ENCODE measurements at places on chromosomes 6 and 20.

DNA sequence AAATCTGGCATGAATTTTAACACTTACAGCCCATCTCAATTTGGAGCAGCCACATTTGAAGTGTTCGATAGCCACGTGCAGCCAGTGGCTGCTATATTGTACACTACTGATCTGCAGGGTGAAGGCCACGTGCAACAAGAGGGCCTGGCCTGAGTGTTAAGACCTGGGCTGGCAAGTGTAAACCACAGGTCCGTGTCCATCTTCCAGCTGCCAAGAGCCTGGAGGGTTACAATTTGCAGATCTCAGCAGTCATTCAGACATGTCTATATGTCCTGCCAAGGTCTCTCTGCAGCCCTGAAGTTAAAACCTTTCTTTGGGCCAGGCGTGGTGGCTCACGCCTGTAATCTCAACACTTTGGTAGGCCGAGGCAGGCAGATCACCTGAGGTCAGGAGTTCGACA, 14.1 kb downstream of the SGK2 start:
- no peak for DNase-seq

DNA sequence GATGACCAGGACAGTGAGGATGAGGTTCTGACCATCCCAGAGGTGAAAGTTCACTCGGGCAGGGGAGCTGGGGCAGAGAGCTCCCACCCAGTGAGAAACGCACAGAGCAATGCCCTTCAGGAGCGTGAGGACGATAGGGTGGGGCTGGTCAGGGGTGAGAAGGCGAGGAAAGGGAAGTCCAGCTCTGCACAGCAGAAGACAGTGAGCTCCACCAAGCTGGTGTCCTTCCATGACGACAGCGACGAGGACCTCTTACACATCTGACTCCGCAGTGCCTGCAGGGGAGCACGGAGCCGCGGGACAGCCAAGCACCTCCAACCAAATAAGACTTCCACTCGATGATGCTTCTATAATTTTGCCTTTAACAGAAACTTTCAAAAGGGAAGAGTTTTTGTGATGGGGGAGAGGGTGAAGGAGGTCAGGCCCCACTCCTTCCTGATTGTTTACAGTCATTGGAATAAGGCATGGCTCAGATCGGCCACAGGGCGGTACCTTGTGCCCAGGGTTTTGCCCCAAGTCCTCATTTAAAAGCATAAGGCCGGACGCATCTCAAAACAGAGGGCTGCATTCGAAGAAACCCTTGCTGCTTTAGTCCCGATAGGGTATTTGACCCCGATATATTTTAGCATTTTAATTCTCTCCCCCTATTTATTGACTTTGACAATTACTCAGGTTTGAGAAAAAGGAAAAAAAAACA, 16.6 kb upstream of the SLC22A1 start:
- no peak for DNase-seq

DNA sequence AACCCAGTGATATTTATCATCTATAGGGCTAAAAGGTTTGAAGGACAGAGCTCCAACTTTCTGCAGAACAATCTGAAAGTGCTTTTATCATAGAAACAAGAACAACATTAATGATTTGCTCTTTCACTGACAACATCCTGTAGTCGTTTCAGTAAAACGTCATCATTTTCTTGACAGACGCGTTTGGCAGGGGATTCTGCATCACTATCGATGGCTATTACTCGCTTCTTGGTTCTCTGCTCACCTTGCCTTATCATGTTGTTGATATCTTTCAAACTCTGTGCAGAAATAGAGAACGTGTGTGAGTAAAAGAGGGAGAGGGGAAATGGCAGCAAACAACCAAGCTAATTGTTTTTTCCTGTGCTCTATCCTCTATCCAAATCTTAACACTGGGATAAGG, 47.1 kb upstream of the SAMHD1 start:
- no peak for DNase-seq

DNA sequence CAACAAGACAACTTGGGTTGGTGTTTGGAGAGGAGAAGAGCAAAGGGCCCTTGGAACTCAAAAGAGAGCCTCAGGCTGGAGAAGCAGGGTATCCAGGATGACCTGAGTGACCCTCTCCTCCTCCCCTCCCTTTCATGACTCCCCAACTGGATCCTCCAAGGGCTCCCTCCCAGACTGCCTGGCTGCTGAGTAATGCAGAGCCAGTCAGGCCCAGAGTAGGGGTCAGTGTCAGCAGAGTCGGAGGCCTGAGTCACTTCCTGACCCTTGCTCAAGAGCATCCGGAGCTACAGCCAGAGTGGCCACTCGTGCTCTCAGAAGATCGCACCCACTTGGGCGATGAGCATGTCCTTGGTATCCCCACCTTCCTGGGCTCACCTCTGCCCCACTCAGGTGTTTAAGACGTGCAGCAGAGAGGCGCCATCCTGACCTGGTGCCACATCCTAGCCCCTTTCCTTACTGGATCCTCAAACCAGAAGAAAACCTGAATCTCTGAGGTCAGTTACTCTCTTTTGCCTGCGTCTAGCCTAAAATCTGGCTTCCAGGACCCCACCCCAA, 2.8 kb upstream of the MAPK13 start:
- no peak for DNase-seq

DNA sequence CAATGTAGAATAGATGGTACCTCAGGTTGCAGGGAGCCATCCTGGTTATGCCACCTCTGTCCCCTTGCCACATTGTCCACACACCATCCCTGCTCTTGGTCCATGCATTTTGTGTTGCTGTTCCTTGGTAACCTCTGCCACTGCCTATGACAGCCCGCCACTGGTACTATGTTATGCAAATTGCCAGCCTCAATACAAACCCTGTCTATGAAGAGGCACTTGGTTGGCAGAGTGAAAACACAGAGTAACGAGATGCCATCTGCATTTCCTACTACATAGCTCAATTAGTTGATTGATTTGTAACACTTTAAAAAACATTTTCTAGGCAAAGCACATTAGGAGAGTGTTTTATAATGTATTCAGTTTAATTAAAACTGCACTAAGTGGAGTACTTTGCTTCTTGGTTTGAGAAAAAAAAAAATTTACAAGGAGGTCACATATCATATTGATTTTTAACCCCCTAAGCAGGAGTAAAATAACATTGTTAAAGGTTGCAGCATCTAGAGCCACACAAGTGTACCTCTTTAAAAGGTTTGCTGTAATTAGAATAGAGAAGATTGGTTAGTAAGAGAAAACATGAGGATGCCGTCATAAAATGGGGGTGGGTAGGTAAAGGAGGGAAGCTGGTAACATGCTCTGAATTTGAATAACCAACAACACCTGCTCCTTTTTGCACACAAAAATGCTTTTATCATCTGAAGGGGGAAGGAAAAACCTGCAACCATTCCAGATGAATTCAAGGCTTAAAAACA, 817.1 kb downstream of the KIF16B start:
- no peak for DNase-seq

- no peak for DNase-seq
These were observed at the start of gene CDH4 for GRCh38 chr20:61251529-61252393. Gene CDH4 (plus strand): TSS chr20:61252261.

GRCh38 chr20:57316795-57317201, 12.8 kb upstream of the SPO11 start:
- no peak for DNase-seq

- DNase-seq: no peak
These were observed 179.0 kb upstream of the FOXA2 start for GRCh38 chr20:22763257-22763906.

GRCh38 chr6:24650365-24650764, 4.4 kb upstream of the KIAA0319 start:
- DNase-seq: no peak

GRCh38 chr6:150537893-150538292, 61.8 kb upstream of the PLEKHG1 start:
- no peak for DNase-seq

GRCh38 chr20:35704514-35705261, 5.5 kb downstream of the ROMO1 start:
- DNase-seq: no peak

DNA sequence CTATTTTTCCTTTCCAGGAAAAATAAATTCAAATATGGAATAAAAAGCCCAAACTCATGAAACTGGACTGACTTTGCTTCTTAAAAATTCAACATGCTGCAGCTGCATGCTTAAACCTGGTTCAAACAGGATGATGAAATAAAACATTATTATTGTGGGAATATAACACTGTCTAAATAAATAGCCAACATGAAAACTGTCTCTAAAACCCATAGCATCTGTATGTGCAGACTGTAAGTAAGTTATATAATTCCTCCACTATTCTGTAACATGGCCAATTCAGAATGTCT, 30.4 kb upstream of the AHI1 start:
- DNase-seq: no peak

DNA sequence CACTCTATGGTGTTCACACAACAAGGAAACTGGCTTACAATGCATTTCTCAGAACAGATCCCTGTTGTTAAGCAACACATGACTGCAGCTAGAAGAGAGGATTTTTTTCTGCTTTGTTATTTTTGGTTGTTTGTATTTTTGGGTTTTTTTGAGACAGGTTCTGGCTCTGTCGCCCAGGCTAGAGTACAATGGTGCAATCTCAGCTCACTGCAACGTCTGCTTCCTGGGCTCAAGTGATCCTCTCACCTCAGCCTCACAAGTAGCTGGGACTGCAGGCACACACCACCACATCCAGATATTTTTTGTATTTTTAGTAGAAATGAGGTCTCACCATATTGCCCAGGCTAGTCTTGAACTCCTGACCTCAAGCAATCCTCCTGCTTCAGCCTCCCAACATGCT, 12.7 kb downstream of the CD24 start:
- no peak for DNase-seq

DNA sequence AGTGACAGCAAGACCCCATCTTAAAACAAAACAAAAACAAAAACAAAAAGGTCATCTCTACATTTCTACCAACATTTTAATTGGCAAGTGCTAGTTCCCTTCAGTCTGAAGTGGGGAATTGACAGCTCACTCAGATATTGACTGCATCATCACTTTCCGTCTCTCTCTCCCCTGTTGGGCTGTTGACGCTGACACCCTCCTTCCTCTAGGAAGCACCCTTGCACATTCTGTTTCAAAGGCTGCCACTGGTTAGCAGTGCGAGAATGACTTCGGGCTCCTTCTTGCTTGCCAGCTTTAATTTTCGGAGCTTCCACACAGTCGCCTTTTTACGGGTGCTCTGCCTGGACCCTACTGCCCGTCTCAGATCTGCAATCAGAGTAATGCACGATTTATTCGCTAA, 96.6 kb upstream of the INSM1 start:
- DNase-seq: no peak
